ENCODE measurements at places on chromosomes 13 and 19.

- peak; percentile 64 for DNase-seq
Observed at GRCh38 chr19:991174-991931, 7.2 kb downstream of the WDR18 start.

GRCh38 chr13:90717451-90717936, 630.0 kb upstream of the MIR17HG start:
- DNase-seq: peak; percentile 87

GRCh38 chr19:13693889-13694288, 70.4 kb upstream of the MRI1 start:
- DNase-seq: no peak

GRCh38 chr13:84654654-84655275, 772.5 kb upstream of the SLITRK1 start:
- no peak for DNase-seq

DNA sequence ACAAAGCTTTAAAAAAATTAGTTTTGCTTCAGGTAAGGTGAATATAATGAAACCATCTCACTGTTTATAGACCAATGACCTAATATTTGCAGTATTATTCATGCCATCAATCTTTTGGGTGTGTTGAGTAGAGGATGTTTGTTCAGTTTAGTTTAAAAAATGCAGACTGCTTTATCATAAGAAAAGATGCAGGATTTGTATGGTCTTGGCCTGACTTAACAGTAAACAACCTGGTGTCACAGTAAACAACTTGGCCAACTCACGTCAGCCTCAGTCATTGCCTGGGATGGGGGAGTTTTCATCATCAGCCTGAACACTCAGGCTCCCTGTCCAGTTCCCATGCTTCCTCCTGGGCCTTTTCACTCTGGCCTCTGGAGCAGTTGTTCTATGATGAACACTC, 55.1 kb downstream of the LMO7 start:
- no peak for DNase-seq

DNA sequence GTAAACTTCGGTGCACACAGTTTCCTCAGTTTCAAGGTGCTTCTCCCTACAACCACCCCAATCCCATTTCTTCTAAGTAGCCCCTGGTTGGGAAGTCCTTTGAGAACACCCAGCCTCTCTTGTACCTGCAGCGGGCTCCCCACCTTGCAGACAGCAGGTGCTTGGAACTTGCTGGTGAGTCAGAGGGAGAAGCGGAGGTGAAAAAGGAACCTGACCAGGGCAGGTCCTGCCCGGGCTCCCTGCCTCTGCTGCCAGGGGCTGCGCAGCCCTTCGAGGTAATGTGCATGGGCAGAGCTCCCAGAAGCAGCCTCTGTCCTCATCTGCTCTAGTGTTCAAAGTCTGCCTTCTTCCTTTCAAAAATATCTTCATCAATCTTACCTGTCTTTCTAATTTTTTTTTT, 274.0 kb upstream of the SOX1 start:
- no peak for DNase-seq

DNA sequence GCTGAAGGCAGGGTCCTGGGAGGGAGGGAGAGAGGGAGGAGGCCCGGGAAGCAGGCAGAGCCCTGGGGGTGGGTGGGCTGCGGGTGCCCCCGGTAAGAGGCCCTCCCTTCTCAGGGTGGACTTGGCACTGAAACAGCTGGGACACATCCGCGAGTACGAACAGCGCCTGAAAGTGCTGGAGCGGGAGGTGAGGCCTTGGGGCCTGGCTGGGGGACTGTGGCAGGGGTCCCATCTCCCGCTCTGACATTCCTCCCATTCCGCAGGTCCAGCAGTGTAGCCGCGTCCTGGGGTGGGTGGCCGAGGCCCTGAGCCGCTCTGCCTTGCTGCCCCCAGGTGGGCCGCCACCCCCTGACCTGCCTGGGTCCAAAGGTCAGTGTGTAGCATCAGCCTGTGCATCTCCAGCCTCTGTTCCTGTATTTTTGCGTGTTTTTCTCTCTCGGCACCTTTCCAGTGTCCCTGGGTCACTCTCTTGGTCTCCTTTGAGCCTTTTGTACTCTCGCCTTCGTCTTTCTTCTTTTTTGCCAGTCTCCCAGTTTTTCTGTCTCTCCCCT, 53.4 kb downstream of the TRPM4 start:
- no peak for DNase-seq

GRCh38 chr19:33740811-33741396, 55.8 kb upstream of the KCTD15 start:
- DNase-seq: peak; percentile 46

DNA sequence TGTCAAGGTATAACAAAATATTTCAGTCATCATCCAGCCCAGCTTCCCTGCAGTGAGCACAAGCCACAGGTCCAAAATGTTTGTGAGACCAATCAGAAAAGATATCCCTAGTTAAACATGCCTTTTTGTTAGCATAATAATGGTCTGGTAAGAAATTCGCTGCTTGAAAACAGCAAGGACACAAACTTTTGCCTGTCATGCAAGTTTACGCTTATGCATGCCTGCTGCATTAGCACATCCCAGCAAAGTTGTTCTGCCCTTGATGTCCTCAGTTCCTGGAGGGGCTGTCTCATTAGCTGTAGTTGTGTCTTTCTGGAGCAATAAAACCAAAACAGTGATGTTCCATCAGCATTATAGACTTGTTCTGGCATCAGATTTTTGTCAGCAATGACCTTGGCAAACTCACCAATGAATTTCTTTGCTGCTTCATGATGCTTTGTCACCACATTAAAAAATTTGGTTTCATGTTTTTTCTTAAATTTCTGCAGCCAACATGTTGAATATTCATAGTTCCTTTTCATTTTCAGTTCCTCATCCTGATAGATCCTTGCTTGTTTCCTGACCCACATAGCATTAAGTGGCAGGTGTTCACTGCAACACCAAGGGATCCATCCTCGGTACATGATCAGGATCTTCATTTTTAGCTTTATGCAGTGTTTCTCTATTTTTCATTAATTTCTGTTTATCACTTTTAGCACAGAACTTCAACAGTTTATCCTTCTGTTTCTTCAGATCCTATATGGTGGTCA, 72.0 kb upstream of the GPR183 start:
- no peak for DNase-seq

GRCh38 chr13:105735281-105735680, 800.2 kb downstream of the EFNB2 start:
- DNase-seq: peak; percentile 33
